ENCODE measurements at places on chromosomes 1 and 21.

DNA sequence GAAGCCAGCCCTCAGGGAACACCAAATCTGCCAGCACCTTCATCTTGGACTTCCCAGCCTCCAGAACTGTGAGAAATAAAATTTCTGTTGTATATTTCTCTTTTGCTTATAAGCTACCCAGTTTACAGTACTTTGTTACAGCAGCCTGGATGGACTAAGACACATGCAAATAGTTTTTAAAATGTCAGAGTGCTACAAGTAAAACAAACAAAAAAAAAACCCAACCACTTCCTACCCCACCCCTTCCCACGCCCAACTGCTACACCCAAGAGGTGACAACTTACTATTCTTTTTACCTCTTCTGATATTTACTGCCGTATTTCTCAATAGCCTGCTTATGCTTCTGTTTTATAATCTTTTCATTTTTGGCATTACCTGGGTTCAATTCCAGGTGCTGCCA is 8.6 kb upstream of the SPSB1 start:
- no peak for DNase-seq

- DNase-seq: no peak
Measured at GRCh38 chr1:208004851-208005250, 93.9 kb upstream of the CD34 start.

DNA sequence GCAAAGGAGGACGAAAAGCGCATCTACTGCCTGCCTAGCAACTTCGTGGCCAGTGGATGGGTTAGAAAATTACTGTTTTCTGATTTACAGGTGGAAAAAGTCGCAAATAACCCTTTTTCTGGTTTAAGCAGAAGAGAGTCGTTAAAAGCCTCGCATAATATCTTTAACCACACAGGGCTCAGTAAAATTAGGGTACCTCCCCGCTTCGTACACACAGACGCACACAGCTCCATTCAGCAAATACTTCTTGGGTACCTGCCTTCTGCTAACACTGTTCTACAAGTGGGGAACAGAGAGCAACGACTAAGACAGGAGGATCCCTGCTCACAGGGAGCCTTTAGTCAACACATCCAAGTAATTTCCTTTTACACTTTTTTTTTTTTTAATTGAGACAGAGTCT is 704 bp downstream of the ALG6 start:
- DNase-seq: no peak

- DNase-seq: peak; percentile 90
Measured at GRCh38 chr1:27144049-27144748, 10.7 kb downstream of the SLC9A1 start.

DNA sequence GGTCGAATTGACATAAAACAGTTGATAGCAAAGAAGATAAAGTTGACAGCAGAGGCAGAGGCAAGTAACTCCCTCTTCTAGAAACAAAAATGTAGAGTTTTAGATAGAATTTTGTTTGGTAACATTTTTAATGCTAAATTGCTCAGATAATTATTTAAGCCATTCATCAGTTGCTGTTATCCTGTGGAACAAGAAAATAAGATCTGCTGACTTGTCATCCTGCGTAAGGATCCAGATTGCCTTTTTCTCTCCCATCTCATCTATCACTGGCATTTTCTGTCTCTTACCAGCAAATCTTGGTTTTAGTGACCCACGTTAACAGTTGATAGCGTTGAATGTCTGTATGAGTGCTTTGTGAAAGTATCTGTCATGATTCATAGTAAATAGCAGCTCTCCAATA is 29.8 kb downstream of the SOAT1 start:
- DNase-seq: no peak

DNA sequence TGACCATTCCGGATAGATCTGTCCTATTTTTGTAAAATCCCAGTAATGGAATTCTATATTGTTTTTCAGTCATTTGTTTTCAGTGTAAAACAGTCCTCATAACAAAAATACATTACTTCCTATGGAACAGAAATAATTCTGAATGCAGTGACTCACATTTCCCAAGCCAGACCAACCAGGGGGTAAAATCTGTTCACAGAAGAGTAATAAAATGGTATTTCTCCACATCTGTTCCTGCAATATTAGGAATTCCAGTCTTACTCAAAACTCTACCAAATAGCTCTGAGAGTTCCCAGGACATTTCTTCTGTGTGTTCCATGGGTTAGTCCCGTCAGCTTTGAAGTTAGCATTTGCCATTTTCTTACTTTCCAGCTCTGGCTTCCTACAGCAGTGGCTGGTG is 2.6 kb upstream of the DDR2 start:
- DNase-seq: no peak

- DNase-seq: no peak
Measured at GRCh38 chr1:224873434-224874369, 55.8 kb upstream of the DNAH14 start.

DNA sequence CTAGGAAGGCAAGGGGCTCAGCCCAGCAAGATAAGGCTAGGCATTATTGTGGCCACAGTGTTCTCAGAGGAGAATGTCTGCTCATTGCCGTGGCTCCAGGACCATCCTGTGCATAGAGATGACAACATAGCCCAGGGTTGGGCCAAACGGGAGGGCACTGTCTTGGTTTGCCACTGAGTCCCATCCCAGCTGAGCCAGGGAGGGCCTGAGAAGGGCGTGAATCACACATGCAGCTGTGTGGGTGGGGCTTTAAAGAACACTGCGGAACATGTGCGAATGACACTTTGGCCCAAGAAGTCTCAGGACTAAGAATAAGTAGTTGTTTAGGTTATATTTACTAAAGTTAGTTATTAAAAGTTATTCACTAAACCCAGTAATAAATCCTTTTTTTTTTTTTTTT is 18.5 kb downstream of the CHAF1B start:
- no peak for DNase-seq

DNA sequence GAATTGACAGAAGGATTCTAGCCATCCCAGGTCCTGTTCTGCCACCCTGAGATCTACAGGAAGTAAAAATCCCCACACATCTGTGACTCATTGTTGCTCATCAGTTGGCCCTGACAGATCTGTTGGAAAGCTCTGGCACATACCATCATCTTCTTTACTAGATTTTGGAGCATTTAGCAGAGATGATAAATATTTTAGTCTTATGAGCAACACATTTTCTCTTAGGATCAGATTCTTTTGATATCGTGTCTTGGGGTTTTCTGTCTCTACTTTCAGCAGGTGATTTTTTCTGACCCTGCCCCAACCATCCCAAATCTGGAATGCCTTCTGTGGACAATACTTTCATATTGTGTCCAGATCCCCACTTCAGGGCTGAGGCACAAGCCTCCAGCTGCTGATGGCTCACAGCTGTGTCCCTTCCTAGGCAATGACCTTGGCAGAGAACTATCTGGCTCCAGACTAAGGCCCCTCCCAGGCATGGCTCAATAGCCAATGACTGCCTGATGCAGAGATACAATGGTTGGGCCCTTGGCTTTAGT is 102.8 kb downstream of the GDAP2 start:
- DNase-seq: peak; percentile 93

DNA sequence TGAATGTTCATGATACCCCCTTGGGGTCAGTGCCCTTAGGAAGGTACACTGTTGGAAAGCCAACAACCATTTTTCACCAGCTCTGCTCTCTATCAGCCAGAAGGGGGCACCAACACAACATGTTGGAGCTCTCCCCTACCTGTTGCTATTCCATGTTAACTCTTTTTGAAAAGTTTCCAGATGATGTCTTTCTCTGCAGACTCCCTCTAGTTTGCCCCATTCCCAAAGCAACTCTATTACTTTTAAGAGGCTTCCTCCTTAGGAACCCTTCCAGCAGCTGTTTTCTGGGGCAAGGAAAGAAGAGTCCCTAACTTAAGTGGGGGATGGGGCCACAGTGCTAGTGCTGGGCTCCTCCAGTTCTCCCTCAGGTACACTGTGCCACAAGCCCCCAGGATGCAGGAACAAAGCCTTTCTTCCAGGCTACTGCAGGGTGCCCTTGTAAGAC is 22.9 kb upstream of the NDC1 start:
- DNase-seq: peak; percentile 50

All from PC-9 (cell line).